ENCODE measurements at places on chromosomes 4 and X.

DNA sequence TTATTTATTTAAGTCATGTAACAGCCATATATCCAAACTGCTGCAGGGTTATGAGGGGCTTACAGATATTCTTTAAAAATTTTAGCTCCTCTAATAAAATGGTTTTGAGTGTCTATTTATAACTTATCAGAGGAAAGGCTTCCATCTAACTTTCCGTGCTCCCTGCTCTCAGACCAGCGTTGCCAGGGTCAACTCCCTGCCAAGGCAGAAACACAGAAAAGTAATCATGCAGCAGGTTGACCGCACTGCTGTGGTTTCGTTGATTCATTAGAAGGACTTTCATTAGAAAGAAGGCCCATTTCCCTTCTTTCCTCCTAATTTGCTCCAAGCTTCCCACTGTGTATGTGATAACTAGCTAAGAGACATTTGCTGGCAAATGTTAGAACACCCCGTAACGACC lies 33.9 kb downstream of the BCLAF3 start:
- no peak for DNase-seq

GRCh38 chr4:99352602-99353537 lies at the start of gene ADH1C:
ADH1C (minus strand) TSS chr4:99352746; CDS start chr4:99352675, 71 bp downstream.
- no peak for DNase-seq

DNA sequence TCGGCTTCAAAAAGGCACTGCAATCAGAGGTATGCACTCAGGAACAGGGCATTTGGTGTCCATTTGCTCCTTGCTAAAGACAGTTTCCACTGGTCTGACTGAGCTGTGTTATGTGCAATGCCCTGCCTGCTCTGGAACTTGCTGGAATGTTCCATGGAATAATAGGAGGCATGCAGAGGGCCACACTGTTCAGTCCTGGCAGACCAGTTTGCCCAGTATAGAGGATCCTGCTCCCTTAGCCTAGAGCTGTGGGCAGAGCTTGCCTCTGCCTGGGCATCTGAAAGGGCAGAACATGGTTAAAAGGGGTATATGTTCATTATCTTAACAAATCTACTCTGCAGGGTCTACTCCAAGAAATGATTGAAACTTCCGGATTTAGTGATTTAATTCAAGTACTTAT lies 27.8 kb upstream of the CD99L2 start:
- no peak for DNase-seq

DNA sequence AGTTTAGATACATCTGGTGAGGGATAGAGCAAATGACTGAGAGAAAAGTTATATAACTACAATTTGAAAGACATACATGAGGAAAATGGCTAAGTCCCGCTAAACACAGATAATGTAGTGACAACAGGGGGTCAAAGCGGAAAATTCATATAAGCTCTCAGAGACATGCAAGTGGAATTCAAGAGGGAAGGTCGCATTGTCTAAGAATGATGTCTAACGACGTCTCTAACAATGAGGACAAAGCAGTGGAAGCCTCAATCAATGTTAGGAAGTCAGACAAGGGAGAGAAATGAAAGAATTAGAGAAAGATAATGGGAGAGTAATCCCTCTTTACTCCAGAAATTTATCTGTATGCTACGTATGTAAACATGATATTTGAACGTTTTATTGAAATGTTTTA lies 113.4 kb downstream of the ANTXR2 start:
- no peak for DNase-seq

DNA sequence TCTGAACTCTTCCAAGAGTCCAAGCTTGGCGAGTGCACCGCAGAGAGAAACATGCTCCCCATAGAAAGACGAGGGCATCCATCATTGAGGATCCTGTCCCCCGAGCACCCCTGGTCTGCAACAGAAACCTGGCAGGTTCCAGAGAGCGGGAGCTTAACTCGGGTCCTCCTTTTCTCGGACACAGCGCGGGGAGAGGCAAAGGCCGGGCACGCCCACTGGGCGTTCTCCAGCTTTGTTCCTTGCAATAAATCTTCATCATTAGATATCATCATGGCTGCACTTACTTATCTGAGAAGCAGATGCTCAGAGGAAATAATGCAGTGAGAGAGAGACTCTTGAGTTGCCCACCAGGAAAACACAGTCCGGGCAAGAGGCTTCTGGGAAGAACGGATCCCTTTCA lies 90.1 kb upstream of the PSAPL1 start:
- no peak for DNase-seq

- DNase-seq = no peak
Observed at GRCh38 chr4:123304151-123304964, 92.2 kb upstream of the SPRY1 start.
